ENCODE measurements at places on chromosomes 7 and 10. TPM values are rescaled to one million over a fixed set of nuclear protein-coding genes. Genes with fewer than 3 reads are reported as not detected.

DNA sequence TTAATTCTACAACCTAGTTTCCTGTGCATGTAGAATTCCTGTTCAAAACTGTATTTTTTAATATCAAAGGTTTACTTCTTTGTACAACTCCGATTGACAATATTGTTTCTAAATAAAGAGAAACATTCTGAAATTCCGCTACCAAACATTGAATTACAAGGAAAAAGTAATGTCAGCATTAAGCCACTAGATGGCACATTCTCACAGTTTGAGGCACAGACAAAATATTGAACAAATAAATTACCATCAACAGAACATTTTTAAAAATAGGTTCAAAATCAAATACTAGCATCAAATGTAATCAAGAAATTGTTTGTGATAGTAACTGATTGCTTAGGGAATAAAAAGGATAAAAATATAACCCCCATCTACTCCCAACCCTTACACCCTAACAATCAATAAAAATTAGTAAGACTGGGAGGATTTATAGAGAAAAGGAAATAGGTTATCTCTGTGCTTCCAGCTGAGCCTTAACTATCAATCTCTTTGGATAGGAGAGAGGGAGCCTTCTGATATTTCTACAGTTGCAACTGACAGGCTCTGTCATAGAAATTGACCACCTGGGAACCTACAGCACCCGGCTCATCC lies 86.6 kb upstream of the C7orf33 start:
- peak; percentile 61 for DNase-seq

DNA sequence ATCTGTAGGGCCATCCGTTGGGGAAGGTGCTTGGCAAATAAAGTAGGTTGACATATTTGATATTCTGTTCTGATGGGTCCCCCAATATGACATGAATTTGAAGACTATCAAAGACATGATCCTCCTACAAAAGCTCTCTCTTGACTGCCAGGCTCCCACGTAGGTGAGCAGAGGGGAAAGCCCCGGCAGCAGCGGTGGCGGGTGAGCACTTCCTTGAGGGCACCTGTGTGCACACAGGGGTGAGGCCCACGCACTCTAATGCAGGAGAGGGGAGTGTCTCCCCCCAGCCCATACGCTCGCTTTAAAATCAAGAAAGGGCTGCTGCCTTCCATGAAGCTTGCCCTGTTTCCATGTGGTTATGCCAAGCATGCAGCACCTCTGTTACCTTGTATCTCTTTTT lies 100.4 kb downstream of the TAX1BP1 start:
- no peak for DNase-seq

DNA sequence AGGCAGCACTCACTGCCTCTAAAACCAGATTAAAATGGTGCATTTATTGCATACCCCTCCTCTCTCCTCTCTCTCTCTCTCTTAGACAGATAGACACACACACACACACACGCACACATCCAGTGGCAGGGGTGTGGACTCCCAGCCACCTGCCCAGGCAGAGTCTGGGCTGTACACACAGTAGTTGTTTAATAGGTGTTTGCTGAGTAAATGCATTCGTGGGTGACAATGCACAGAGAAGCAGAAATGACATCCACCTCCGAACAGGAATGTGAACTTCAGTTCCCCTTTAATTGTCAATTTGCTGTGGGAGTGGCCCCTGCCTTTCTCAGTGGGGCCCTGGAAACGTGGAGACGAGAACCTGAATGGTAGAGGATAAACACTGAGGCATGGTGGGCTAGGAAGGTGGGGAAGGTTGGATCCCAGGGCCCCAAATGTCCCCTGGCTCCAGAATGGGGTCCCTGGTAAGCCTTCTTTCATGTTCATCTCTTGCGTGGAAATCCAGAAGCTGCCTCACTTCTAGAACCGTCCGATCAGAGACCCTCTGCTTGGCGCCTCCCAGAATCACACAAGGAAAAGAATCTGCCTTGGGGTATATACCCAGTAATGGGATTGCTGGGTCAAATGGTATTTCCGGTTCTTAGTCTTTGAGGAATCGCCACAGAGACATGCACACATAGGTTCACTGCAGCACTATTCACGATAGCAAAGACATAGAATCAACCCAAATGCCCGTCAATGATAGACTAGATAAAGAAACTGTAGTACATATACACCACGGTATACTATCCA lies 58.5 kb upstream of the ECHDC3 start:
- no peak for DNase-seq

DNA sequence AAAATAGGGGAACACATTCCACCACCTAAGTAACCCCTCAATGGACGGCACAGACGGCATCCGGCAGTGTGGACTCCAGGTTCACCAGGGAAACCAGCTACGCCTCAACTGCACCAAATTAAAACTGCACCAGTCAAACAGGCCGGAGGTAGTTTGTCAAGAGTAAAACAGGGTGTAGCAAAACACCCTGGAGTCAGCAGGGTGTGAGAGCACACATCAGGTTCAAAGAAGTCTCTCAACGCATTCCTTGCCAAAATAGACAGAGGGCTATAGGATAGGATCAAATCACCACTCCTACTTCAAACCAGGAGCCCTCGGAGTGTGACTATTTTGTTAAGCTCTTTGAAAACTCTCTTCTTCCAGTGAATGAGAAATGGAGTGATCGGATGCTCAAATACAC lies 135.9 kb downstream of the PARD3 start:
- no peak for DNase-seq

- peak; percentile 79 for DNase-seq
Measured at GRCh38 chr10:34906067-34906965, 91.2 kb upstream of the PARD3 start.

DNA sequence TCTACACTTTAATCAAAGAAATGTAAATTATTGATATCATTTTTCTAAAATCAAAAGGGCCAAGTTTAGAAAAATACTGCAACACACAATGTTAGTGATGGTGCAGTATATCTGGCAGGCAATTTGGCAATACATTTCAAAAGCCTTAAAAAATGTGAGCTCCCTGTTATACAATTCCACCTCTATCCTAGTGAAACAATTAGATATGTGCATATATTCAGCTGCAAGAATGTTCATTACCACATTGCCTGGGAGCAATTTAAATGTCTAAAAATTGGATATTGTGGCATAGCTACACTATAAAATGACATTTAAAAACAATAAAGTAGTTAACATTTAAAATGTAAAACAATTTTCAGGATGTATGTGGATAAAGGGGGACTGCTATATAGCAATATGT lies 10.1 kb upstream of the ERVW-1 start:
- DNase-seq = no peak

DNA sequence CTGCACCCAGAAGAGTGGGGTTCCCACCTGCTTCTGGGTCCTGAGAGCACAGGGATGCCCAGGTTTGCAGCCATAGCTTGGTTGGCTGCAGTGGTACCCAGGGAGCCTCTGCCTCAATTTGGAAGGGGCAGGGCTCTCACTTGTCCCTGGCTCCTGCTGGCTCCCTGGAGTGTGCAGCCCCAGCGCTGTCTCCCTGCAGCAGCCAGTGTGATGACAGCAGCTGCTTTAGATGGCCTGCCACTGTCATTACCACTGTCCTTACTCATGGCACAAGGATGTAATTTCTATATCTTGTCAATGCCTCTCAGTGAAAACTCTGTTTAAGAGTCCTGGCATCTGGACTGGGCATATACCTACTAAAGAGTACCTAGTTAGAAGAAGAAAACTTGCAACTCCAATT lies 250.9 kb downstream of the KIF20B start:
- no peak for DNase-seq

DNA sequence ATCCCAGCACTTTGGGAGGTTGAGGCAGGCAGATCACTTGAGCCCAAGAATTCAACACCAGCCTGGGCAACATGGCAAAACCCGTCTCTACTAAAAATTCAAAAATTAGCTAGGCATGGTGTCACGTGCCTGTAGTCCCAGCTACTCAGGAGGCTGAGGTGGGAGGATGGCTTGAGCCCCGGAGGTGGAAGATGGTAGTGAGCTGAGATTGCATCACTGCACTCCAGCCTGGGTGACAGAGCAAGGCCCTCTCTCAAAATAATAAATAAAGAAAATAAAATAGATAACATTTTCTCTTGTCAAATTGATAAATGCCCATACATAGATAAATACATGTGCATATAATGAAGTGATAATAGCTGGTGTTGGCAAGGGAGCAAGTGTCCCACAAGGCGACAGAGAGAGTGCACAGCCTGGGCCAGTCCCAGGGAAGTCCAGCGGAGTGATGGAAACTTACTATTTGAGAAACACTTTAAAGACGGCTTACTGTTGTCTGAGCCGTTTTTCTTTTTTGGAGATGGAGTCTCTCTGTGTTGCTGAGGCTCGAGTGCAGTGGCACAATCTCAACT lies 33.4 kb upstream of the DLG5 start:
- DNase-seq = no peak

GRCh38 chr7:633381-634018 lies 93.0 kb upstream of the DNAAF5 start:
- DNase-seq = no peak

- DNase-seq = no peak
Measured at GRCh38 chr10:110540031-110540430, 27.5 kb upstream of the SMC3 start.

- peak; percentile 51 for DNase-seq
Measured at GRCh38 chr10:124153023-124153826, 59.8 kb upstream of the CHST15 start.

- DNase-seq = no peak
Measured at GRCh38 chr7:81183326-81183725, 264.5 kb upstream of the SEMA3C start.

DNA sequence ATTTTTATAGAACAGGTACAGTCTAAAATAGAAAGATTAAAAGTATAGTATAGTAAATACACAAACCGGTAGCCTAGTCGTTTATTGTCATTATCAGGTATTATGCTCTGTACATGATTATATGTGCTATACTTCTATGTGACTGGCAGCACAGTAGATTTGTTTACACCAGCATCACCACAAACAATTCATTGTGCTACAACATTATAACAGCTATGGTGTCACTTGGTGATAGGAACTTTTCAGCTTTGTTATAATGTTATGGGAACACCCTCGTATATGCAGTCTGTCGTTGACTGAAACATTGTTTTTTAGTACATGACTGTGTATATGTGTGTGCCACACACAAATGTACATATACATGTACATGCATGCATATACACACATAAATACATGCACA lies 19.1 kb downstream of the ZNF365 start:
- no peak for DNase-seq

The TIMM23B gene
- polyA plus RNA-seq = 10.2 TPM

The OR9A2 gene
- not detected for polyA plus RNA-seq

The BUD23 gene
- polyA plus RNA-seq = 72.7 TPM

The MBLAC1 gene
- 0.78 TPM for polyA plus RNA-seq

The TMEM26 gene
- polyA plus RNA-seq = 15.1 TPM

The LEP gene
- polyA plus RNA-seq = 0.13 TPM

Data from muscle of back (tissue), 13 donors.